ENCODE measurements at places on chromosomes 7 and 10.

GRCh38 chr10:32210306-32211045, 136.5 kb downstream of the EPC1 start:
- DNase-seq: no peak

DNA sequence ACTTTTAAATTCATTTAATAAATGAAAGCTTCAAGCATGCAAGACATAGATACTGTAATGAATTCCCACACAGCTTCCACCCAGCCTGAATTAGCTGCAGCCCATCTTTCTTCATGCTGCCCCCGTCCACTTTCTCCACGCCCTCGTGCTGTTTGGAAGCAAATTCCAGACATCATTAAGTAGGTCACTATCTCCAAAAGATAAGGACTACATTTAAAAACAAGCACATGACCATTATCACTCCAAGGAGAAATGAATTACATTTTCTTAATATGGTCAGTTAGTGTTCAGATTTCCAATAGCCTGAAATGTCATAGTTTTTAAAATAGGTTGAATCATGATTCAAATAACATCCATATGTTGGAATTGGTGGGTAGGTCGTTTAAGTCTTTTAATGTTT, 24.3 kb downstream of the LMTK2 start:
- no peak for DNase-seq

GRCh38 chr10:77533887-77534278, 103.7 kb downstream of the KCNMA1 start:
- no peak for DNase-seq

- DNase-seq: no peak
These were observed 15.6 kb downstream of the CUBN start for GRCh38 chr10:17113889-17114540.

DNA sequence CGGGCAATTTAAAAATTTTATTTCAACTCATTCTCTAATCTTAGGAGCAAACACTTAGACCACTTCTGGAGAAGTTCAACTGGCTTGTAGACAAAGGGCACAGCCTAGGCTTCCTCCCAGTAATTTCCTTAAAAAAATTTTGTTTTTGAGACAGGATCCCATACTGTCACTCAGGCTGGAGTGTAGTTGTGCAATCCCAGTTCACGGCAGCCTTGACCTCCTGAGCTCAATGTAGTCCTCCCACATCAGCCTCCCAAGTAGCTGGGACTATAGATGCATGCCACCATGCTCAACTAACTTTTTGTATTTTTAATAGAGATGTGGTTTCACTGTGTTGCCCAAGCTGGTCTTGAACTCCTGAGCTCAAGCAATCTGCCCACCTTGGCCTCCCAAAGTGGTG, 38.4 kb downstream of the BAMBI start:
- no peak for DNase-seq

DNA sequence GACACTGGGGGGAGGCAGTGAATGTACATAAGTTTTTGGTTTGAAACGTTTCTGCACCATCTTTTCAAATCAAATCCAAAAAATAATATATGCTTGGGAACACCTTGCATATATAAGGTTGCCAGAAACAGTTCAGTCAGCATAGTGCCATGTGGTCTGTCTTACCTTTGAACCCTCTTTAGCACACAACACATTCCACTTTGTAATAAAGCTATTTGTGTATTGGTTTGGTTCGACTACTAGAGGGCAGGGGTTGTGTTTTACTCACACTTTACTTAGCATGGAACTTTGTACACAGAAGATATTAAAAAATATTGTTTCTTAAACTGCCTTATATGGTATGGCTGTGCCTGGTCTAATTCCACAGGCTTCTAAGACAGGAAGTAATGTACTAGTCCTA, 43.2 kb downstream of the ALDH18A1 start:
- DNase-seq: no peak

- no peak for DNase-seq
These were observed 8.5 kb downstream of the CALML3 start for GRCh38 chr10:5533098-5533731.

DNA sequence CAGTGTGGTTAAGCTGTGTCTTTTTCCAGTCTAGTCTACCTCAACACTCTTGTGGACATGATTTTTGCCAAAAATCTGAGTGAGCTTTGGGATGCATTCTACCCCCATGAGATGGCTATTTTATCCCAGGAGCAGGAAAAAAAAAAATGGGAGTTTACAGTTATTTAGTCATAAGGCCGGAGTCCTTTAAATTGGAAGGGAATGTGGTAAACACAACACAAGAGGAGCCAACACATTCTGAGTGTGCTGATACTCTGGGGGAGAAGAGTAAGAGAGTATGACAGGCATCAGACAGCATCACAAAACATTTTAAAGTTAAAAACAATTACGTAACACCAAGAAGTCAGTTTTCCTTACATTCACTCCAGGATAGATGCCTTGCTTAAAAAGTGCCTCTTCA, 46.1 kb downstream of the C1GALT1 start:
- no peak for DNase-seq

- no peak for DNase-seq
These were observed 124.5 kb upstream of the GDF10 start for GRCh38 chr10:47175181-47176123.

DNA sequence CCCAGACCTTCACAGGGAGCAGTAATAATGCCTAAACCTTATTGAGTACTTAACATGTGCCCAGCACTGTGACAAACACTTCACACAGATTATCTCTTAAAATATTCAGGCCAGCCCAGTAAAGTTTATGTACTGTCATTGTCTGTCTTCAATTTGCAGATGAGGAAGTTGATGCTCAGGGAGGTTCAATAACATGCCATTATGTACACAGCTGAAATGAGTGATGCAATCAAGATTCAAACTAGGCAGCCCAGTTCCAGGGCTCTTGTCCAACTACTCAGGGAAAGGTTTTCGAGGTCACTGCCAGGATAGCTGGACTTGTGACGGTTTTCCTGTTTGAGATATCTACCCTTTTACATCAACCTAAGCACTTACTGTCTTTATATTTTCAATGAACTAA, 56.1 kb downstream of the AUTS2 start:
- no peak for DNase-seq

DNA sequence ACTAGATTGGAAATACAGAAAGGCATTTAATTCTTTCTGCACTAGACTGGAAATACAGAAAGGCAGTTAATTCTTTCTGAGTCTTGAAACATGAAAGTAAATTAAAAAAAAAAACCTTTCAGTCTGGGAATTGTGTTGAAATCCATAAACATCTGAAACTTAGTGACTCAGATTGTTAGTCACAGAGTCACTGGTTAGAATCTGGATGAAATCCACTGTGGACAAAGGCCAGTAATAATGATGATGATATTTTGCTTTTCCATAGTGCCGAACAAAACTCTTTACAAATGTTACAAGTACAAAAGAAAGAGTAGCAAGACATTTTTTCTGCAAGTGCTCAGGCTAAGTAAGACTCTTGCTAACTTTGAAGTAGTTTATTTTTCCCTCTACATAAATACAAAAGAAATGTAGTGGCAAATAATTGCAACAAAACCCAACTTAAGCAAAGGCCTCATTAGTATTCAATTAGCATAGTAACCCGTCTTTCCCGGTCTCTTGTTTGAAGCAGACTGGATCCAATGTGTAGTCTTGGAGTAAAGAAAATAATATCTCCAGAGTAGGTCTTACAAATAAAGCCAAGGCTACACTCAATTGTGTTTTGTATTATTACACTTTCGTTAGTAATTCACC, 5.8 kb upstream of the PRTFDC1 start:
- DNase-seq: no peak

DNA sequence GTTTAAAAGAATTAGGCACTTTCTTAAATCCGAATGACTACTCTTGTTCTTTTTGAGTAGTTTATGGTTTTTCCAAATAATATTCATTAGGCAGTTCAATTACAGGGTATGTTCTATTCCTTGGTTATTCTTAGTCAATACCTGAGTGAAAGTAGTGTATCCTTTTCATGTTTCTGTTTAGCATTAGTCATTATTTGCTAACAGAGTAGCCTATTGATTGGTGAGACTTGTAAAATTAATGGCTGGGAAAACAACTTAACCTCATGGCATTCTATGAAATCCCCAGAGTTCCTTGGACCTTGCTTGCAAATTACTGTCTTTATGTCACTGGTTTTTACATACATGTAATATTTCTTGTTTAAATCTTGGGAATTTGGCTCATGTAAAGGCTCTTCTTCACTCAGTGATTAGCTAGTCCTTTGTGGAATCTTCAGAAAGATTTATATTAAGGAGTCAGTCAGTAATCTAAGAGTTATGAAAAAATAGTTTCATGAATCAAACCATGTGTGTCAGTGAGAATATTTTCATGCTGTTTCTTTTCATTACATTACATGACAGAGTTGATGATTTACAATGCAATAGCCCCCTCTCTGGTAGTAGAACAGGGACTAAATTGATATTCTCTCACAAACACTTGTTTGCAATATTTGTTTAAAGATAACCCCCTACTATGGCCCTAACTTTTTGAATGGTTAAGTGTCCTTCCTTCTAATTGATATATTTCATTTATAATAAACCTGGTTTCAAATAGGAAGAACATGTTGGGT, 81.5 kb upstream of the LRRTM3 start:
- DNase-seq: no peak

GRCh38 chr7:92988941-92989545, 128.7 kb downstream of the SAMD9 start:
- DNase-seq: no peak

GRCh38 chr7:31950091-31950755, 120.0 kb downstream of the PDE1C start:
- DNase-seq: no peak

- DNase-seq: no peak
These were observed 15.4 kb downstream of the ACSL5 start for GRCh38 chr10:112389271-112389822.

Data from activated CD8-positive, alpha-beta memory T cell treated with anti-CD3 and anti-CD28 coated beads for 1 hour (primary cell).